Activated T-helper 1 cell treated with Interleukin-2 at 50 U/mL for 16 hours (primary cell): ENCODE measurements at places on chromosomes 11 and 22.

DNA sequence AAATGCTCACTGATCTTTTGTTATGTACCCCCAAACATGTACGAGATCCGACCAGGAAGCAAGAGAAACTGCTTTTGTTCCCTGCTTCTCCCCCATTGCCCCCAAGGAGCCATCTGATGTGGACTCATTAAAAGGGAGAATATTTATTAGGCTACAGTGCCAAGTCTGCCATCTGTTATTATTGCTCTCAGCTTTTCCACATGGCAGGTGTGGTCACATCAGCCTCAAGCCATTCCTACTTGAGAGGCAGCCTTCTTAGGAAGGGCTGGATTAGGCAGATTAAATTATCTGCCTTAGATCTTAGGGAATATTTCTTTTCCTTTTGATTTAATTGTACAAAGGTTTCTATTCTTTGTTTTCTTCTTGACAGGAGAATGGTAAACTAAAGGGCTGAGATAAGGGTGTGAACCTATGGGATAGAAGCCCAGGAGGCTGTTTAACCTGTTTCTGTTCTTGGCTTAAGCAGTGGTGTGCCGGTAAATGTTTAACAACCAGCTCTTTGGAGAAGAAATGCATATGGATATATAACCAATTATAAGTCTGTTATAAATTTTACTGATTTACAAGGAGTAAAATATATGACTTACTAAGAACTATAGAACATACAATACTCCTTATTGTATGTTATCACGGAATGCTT is 88.8 kb downstream of the PDHX start:
- DNase-seq: no peak

GRCh38 chr11:24754406-24754805 is 257.6 kb downstream of the LUZP2 start:
- no peak for DNase-seq

GRCh38 chr11:64864473-64865285 is 13.7 kb downstream of the EHD1 start:
- DNase-seq: no peak

- no peak for DNase-seq
These were observed 41.0 kb upstream of the TENM4 start for GRCh38 chr11:79481795-79482194.

DNA sequence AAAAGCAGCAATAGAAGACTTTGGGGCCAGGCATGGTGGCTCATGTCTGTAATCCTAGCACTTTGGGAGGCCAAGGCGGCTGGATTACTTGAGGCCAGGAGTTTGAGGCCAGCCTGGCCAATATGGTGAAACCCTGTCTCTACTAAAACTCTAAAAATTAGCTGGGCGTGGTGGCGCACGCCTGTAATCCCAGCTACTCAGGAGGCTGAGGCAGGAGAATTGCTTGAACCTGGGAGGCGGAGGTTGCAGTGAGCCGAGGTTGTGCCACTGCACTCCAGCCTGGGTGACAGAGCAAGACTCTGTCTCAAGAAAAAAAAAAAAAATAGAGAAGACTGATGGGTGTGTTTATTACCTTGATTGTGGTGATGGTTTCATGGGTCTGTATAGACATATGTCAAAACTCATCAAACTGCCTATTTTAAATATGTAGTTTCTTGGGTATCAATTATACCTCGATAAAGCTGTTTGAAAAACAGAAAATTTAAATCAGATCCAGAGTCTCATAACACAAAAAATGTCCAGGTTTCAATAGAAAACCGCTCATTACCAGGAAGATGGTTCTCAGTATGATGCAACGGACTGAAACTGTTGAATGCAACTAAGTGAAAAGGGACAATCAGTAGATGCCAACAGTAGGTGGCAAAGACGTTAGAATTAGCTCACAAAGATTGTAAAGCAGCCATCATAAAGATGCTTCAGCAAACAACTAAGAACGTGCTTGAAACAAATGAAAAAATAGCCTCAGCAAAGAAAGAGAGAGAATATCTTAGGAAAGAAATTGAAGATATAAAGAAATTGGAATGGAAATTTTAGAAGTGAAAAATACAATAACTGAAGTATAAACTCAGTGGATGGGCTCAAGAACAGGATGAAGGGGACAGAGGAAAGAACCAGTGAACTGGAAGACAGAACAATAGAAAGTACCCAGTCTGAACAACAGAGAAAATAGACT is 33.1 kb upstream of the SEPTIN5 start:
- DNase-seq: no peak

DNA sequence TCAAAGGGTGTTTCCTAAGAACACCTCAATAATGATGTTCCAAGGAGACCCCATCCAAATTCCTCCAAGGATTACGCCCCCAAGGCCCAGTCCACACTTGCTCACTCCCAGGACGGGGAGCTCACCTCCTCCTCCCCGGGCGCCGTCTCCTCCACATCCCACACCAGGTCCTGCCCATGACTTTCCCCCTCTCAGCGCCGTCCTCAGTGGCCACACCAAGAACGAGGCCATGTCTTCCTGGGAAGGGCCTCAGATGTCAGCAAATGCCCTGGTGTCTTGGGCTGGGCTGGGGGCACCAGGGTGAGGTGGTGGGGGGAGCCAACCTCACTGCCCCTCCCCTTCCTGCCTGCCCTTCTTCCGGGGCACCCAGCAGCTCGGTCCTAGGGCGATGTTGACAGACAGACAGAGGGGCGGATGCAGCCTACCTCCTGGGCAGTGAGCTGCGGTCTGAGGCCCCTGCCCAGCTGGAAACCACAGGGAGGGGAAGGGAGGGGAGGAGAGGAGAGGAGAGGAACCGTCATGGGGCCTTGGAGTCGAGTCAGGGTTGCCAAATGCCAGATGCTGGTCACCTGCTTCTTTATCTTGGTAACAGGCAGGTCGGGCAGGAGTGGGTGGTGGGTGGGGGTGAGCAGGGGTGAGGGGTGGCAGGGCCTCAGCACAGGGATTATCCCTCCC is at the start of the genes C11orf21 and TSPAN32:
C11orf21 (minus strand) TSS at position 288 of the 675 bp plus-strand sequence; CDS start at position 178, 110 bp downstream.
TSPAN32 (plus strand) TSS at position 383 of the 675 bp plus-strand sequence; CDS start at position 520, 137 bp downstream.
- peak; percentile 45 for DNase-seq

DNA sequence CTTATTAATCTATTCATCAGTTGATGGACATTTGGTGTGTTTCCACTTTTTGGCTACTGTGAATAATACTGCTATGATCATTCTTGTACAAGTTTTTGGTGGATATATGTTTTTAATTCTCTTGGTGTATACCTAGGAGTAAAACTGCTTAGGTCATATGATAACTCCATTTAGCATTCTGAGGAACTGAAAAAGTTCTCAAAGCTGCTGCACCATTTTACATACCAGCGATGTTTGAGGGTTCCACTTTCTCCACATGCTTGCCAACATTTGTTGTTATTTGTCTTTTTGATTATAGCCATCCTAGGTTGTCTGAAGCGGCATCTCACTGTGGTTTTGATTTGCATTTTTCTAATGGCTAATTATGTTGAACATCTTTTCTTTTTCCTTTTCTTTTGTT is 4.1 kb upstream of the ACER3 start:
- no peak for DNase-seq

DNA sequence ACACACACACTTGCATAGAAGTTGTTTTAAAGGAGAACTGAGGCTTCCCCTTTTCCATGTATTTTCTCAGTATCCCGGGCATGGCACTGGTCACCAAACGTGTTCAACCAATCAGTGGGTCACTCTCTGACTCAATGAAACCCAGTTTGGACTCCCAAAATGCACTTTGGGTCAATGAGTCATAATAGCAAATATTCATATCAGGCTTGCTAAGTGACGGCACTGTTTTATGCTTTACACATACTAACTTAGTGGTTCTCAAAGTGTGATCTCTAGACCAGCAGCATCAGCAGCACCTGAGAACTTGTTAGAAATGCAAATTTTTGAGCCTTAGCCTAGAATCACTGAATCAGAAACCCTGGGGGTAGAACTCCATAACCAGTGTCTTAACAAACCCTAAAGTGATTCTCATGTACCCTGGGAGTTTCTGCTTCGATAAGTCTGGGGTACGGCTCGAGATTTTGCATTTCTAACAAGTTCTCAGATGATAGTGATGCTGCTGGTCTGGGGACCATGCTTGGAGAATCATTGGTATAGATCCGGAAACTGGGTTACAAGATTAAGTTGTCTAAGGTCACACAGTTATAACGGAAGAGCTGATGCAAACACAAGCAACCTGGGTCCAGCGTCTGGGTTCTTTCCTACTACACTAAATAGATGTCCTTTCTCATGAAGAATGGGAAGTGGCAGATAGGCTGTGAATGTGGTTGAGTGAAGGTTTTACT is 35.6 kb downstream of the ETS1 start:
- no peak for DNase-seq

- DNase-seq: no peak
These were observed 6.8 kb downstream of the ST14 start for GRCh38 chr11:130166457-130166784.

- DNase-seq: no peak
These were observed 6.8 kb downstream of the MAFF start for GRCh38 chr22:38208551-38208968.

- DNase-seq: no peak
These were observed 30.2 kb downstream of the LRP5 start for GRCh38 chr11:68342459-68343158.

GRCh38 chr11:34996958-34997357 is 80.5 kb downstream of the PDHX start:
- no peak for DNase-seq

GRCh38 chr11:109526931-109527330 is 104.9 kb downstream of the C11orf87 start:
- DNase-seq: no peak

GRCh38 chr22:43256976-43257545 is 70.1 kb upstream of the TTLL12 start:
- DNase-seq: no peak

DNA sequence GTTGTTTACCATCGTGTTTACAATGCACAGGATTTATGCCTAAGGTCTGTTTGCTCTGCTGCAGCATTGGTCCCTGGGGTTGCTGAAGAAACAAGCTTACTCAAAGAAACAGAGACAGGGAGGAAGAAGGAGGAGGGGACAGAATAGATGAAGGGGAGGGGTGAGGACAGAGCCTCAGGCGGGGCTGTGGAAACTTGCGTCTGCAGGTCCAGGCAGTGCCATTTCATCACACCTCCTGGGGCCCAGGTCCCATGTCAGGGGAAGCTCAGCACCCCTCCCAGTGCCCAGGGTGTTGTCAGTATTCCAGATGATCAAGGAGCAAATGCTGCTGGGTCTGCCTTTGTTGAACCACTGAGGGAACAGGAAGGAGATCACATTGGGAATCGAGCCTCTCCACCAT is 1406.8 kb downstream of the TBC1D22A start:
- DNase-seq: no peak

- no peak for DNase-seq
These were observed 605.7 kb downstream of the INSC start for GRCh38 chr11:15720460-15720859.

DNA sequence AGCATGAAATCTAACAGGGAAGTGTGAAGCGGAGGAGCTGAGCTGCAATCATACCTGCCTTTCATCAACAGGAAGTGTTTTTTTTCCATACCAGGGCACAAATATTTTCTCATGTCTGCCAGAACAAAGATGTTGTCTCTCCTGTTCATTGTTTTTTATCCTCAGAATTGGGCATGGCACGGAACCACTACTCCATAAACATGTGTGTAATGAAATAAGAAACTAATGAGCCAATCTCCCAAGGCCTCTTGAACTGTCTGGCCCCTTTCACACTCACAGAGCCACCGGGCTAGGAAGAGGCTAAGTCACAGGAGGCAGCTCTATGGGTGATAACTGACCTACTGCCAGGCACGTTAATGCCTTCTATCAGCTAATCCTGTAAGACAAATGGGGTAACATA is 124.4 kb downstream of the ETS1 start:
- DNase-seq: no peak

DNA sequence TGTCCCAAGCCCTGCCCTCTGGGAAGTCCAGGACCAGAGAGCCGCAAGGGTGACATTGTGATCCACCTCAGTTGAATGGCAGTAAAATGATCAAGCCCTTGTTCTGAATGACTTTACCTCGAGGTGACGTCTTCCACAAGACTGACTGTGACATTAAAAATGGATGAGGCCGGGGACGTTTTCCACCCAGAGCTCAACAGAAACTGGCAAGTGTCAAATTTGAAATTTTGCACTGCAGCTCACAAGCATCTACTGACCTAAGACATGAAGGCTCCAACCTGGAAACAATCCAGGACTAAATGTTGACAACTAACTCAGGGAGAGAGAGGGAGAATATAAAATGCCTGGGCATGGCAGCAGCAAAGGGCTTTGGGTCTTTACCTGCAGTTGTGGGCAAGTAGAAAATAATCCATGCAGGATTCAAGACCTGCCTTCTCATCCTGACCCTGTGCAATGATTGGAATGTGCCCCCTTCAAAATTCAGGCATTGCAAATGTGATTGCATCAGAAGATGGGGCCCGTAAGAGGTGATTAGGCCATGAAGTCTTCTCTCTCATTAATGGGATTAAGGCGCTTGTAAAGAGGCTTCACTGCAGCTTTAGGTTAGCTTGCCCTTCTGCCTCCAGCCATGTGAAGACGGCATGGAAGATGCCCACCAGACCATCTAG is 33.6 kb upstream of the CLMP start:
- DNase-seq: no peak

- DNase-seq: no peak
These were observed 37.1 kb downstream of the IGHMBP2 start for GRCh38 chr11:68940651-68941323.

DNA sequence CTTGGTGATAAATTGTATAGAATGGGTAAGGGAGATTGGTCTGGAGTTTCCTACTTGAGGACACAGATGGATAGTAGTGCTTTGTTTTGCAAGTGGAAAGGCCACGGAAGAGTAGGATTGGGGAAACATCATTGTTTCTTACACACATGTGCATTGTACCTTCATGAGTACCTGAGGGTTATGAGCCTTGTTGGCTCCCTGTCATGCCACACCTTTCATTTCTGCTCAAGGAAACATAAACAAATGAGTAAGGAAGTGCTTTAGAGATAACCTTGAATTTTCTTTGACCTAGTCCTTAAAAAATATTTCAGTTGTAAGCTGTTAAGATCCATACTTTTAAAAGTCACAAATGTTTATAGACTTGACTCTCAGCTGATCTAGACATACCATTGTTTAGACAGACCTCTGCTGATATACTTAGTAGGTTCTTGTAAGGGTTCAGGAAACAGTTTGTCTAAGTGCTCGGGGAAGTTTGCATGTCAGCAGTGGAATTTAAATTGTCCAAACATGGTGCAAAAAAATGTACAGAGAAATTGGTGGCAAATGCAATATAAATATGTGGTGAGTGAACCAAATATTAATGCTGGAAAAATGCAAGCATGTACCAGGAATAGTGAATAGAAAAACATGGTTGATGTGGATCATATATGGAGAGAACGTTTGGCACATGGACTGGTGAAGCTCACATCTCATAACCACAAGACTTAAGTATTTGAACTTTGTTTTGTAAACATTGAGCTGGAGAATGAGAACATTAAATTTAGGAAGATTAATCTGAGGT is 40.9 kb downstream of the GAS2 start:
- DNase-seq: no peak

GRCh38 chr22:33896575-33897447 is 23.5 kb downstream of the LARGE1 start:
- DNase-seq: no peak

- DNase-seq: no peak
These were observed 79.2 kb upstream of the GRIK4 start for GRCh38 chr11:120432056-120433018.
